Central memory CD8-positive, alpha-beta T cell (primary cell): ENCODE measurements at places on chromosomes 4 and X.

GRCh38 chr4:30620711-30621110 lies 99.5 kb upstream of the PCDH7 start:
- H3K27ac ChIP-seq, result no peak overlapping the region
- H3K4me1 ChIP-seq, result no peaks in the 10 kb centered on the region
- no peaks in the 10 kb centered on the region for H3K27me3 ChIP-seq
- H3K4me3 ChIP-seq, result no peak overlapping the region
- no peak for DNase-seq

DNA sequence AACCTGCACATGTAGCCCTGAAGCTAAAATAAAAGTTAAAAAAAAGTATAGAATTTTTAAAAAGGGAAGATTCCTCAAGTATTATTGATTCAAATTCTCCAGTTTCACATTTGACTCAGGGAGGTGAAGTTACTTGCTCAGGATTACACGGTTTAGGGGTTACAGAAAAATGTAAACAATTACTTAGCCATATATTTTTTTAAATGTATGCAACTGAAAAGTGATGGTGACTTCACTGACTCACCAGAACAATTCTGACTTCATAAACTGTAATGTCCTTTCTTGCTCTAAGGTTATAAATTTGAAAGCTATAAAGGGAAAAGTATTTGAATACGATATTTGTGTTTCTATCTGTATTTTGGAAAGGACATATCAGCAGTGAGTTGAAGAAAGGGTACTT lies 371.2 kb downstream of the SPRY1 start:
- H3K36me3 ChIP-seq, result no peaks in the 10 kb centered on the region
- H3K4me3 ChIP-seq, result no peak overlapping the region
- H3K4me1 ChIP-seq, result no peaks in the 10 kb centered on the region
- no peak overlapping the region for H3K27ac ChIP-seq

GRCh38 chr4:131459430-131460101 lies 1689.5 kb upstream of the PCDH10 start:
- no peaks in the 10 kb centered on the region for H3K36me3 ChIP-seq
- H3K27ac ChIP-seq, result no peak overlapping the region
- no peak for DNase-seq
- H3K4me1 ChIP-seq, result no peaks in the 10 kb centered on the region
- H3K27me3 ChIP-seq, result no peaks in the 10 kb centered on the region

- no peaks in the 10 kb centered on the region for H3K4me1 ChIP-seq
- H3K27me3 ChIP-seq, result no peaks in the 10 kb centered on the region
- no peak for DNase-seq
- H3K36me3 ChIP-seq, result no peaks in the 10 kb centered on the region
- H3K4me3 ChIP-seq, result no peak overlapping the region
These were observed 97.5 kb downstream of the TAB3 start for GRCh38 chrX:30791296-30792278.

- no peak for DNase-seq
- H3K27me3 ChIP-seq, result no peaks in the 10 kb centered on the region
- no peak overlapping the region for H3K27ac ChIP-seq
- H3K4me1 ChIP-seq, result no peaks in the 10 kb centered on the region
- H3K4me3 ChIP-seq, result no peak overlapping the region
These were observed 60.9 kb downstream of the BMP15 start for GRCh38 chrX:50971395-50971794.

DNA sequence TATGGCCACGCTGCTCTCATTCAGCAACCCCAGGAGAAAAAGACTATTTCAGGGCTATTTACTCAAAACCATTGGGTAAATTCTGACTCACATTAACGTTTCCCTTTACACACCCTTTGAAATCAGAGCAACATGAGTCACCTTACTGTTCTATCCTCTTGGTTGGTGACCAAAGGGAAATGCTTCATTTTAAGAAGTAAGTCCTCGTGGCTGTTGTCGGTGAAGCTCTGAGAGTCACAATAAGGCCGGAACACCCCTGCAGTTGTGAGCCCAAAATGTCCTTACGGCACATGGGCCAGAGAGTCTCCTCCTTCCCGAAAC lies 56.3 kb upstream of the SPRY1 start:
- DNase-seq, result no peak
- no peaks in the 10 kb centered on the region for H3K4me1 ChIP-seq
- H3K27me3 ChIP-seq, result peaks cover 35% of the 10 kb centered on the region
- H3K4me3 ChIP-seq, result no peak overlapping the region
- no peaks in the 10 kb centered on the region for H3K36me3 ChIP-seq
- H3K27ac ChIP-seq, result no peak overlapping the region

DNA sequence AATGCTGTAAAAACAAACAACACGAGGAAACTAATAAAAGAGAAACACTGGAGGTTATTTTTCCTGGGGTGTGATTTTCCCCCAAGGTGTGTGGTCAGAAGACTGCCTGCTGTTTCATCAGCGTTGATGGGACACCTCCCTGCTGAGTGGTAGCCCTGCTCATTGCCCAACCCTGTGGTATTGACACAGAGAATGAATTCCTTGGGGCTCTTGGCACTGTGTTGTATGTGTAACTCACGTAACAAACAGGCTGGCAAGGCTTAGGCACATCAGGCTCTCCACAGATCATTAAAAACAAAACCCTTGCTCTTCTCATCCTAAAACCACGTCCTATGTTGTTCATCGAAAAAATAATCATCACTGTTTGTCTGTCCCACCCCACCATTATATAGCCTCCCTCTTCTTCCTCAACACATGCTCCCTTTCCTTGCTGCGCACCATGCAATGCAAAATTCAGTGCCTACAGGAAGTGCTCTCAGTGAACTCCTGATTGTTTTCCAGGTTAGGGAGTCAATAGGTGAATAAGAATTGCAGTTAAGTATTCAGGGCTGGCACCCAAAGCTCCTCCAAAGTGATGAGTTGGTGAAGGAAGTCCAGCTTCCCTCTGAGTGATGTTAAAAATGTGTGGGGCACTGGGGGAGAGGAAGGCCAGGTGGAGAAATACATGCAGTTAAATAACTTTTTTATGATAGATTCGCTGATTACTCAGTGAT lies 11.4 kb upstream of the PUDP start:
- no peak for DNase-seq
- no peaks in the 10 kb centered on the region for H3K4me1 ChIP-seq
- no peak overlapping the region for H3K27ac ChIP-seq
- H3K27me3 ChIP-seq, result no peaks in the 10 kb centered on the region
- no peak overlapping the region for H3K4me3 ChIP-seq

DNA sequence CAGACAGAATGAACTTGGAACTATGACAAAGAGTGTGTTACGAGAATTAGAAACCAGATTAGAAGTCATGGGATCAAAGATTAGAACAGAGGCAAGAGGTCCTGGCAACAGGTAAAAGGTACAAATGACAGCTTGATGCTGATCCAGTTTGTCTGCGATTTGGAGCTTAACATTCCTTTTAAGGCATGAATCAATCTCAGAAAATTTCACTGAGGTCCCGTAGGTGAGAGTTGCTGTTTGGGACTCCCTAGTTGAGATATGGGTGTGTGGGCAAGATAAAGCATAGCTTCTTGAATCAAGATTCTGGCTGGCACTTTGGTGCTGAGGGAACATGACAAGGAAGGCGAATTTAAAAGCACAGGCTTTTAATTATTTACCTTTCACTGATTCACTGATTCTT lies 62.6 kb upstream of the ACSL4 start:
- no peaks in the 10 kb centered on the region for H3K4me1 ChIP-seq
- DNase-seq, result no peak
- H3K36me3 ChIP-seq, result no peaks in the 10 kb centered on the region
- H3K4me3 ChIP-seq, result no peak overlapping the region
- H3K27me3 ChIP-seq, result peaks cover 9% of the 10 kb centered on the region

GRCh38 chr4:20253735-20254409 lies 2.2 kb downstream of the SLIT2 start:
- H3K36me3 ChIP-seq, result peaks cover 2% of the 10 kb centered on the region
- H3K4me1 ChIP-seq, result no peaks in the 10 kb centered on the region
- H3K4me3 ChIP-seq, result no peak overlapping the region
- no peak overlapping the region for H3K27ac ChIP-seq
- DNase-seq, result no peak

GRCh38 chrX:27548624-27549023 lies 41.5 kb upstream of the DCAF8L2 start:
- H3K27me3 ChIP-seq, result no peaks in the 10 kb centered on the region
- no peak overlapping the region for H3K27ac ChIP-seq
- H3K4me3 ChIP-seq, result no peak overlapping the region
- H3K36me3 ChIP-seq, result no peaks in the 10 kb centered on the region
- DNase-seq, result no peak

DNA sequence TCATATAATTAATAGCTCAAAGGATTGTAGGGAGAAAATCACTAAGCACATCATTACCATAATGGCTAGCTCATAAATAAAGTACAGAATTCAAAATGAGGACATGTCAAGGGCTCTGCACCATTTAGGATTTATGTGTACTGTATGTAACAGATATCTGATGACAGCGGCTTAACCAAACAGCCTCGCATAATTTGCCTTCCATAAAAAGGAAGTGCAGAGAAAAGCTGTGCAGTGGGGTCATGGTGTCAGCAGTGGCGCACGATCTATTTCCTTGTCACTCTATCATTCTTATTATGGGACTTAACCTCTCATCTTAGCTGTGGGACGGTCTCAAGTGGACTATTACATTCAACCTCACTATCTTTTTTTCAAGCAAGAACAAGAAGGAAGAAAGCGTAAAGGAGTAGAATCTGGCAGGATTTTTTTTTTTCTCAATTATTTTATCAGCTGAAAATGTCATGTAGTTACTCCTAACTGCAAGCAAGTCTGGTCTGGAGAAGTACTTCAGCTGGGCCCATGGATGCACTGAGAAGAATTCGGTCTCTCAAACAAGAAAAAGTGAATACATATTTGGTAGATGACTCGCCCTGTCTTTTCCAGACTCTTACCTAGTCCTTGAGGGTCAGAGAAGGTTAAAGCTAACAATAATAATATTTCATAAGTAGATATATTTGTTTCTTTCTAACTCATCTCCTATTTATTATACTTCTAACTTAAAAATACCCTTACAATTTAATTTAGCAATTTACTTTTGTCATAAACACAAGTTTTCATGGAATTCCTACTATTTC lies 94.6 kb downstream of the COX18 start:
- peaks cover 3% of the 10 kb centered on the region for H3K4me1 ChIP-seq
- H3K27me3 ChIP-seq, result peaks cover 43% of the 10 kb centered on the region
- no peak overlapping the region for H3K27ac ChIP-seq
- no peak overlapping the region for H3K4me3 ChIP-seq
- no peaks in the 10 kb centered on the region for H3K36me3 ChIP-seq

DNA sequence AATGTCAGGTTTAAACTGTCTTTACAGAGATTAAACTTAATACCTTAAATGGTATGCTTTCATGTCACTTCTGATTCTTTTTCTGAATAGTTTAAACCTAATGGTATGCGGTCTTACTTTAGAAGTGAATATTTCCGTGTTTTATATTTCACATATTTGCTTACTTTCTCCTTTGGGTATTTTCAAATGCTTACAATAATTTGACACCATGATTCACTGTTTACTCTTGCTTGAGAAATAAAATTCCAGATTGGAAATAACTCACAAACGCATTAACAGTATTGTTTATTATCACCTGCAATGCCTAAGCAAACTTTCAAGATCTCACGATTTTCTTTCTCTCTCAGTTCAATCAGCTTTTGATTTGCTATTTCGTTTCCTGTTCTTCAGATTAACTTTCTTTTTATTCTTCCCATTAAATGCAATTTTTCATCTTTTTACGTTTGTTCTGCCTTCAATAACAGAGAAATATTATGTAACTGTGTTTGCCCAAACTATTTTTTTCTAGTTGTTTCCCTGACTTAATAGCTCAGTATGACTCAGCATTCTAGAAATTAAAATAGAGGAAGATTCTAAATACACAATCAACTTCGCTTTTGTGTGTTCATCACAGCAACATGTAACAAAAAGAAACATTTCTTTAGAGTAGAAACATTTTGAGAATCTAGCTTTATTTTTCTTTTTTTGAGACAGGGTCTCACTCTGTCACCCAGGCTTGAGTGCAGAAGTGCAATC lies 955.5 kb upstream of the PRKX start:
- H3K27me3 ChIP-seq, result no peaks in the 10 kb centered on the region
- no peak for DNase-seq
- no peak overlapping the region for H3K4me3 ChIP-seq
- no peak overlapping the region for H3K27ac ChIP-seq
- H3K36me3 ChIP-seq, result no peaks in the 10 kb centered on the region

- H3K27me3 ChIP-seq, result no peaks in the 10 kb centered on the region
- no peak for DNase-seq
- H3K4me3 ChIP-seq, result no peak overlapping the region
- H3K4me1 ChIP-seq, result no peaks in the 10 kb centered on the region
These were observed 40.3 kb upstream of the ATXN3L start for GRCh38 chrX:13360146-13360545.
